ENCODE measurements at places on chromosomes 3 and 15.

DNA sequence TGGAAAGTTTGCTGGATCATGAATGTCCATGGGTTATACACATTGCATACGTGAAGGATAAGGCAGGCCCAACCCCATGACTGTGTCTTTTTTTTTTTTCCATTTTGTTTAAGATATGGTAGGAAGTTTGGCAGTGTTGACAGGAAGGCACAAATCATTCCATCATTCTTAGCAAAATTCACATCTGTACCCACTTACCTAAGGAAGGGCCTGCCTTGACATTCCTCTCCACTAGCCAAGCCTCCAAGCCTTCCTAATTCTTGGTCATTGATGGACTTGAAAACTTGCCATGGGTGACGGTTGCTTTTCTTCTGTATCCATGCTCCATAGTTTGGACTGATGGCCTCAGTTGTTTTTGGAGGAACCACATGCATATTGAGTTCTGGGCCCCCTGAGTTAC lies 54.4 kb downstream of the ARNT2 start:
- DNase-seq: no peak

DNA sequence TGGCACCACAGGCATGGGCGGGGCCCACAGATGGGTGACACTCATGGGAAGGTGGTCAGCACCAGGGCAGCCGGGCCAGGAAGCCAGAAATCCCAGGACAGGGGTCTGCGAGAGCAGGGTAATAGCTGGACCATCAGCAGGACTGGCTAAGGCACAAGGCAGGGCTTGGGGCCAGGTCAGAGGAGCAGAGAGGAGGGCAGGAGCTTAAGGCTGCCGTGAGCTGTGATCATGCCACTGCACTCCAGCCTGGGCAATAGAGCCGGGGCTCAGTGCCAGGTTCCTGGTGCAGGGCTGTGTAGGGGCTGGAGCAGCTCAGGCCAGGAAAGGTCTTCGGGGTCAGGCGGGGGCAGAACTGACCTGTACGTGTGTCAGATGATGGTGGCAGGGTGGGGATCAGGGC lies 64.2 kb upstream of the LINGO1 start:
- DNase-seq: no peak

DNA sequence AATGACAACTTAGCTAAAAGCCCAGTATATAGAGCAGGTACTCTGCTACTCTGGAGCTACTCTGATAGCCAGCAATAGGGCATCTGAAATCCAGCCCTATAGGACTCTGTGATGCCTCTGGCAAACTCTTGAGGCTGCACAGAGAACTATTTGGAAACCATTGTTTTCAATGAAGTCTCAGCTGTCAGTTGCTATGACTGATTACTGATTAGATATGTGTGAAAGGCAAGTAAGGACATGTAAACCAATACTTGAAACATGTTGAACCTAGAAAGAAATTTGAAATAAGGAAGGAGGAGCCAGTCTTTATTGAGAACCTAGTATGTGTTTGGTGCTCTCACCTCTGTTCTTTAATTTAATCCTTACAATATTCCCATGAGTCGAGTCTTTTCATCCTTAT lies 40.2 kb upstream of the CRTC3 start:
- DNase-seq: no peak

- DNase-seq: no peak
These were observed 7.4 kb downstream of the ALDH1A2 start for GRCh38 chr15:58058073-58058472.

DNA sequence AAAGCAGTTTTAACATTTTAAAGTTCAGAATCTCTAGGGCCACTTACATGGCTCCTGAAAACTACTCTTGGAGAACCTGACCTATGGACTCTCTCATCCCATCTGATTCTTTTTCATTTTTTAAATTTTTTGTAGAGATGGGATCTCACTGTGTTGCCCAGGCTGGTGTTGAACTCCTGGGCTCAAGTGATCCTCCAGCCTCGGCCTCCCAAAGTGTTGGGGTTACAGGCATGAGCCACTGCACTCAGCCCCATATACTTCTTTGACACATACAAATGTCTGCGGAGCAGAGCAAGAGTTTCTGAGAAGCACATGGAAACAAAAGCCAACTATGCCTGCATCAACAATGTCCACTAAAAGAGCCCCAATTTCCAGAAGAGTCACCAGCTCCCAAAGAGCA lies 189.8 kb downstream of the FOXP1 start:
- DNase-seq: no peak

DNA sequence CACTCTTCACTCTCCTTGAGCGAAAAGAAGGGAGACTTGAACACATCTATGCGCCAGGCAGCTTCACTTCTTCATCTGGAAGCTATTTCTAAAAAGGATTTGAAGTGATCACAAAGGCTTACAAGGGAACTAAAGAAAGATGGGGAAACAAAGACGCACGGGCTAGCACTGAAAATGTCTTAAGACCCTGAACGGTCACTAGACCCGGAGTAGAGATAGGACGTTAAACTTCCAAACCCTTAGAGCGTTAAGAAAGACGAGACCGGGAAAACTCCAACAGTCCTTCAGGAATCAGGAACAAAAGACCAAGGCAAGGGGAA lies 47.5 kb upstream of the EPHB3 start:
- no peak for DNase-seq

DNA sequence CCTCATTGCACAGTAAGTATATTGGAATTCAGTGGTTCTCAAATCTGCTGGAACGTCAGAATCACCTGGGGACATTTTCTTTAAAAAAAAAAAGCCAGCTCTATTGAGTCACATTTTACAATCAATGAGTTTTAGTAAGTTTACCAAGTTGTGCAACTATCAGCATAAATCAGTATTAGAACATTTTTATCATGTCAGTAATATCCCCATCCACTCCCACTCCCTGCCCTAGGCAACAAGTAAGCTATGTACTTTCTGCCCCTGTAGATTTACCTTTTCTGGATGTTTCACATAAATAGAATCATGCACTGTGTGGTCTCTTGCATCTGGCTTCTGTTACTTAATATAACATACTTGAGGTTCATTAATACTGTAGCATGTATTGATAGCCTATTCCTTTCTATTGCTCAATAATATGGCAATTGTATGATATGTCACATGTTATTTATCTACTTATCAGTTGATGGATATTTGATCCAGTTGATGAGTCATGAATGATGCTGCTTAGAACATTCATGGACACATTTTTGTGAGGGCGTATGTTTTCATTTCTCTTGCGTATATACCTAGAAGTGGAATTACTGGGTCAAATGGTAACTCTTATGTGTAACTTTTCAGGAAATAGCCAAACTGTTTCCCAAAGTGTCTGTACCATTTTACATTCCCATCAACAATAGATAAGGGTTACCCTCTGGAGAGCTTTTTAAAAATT lies 180.5 kb downstream of the THSD4 start:
- DNase-seq: no peak

- DNase-seq: no peak
These were observed 21.4 kb downstream of the TAMM41 start for GRCh38 chr3:11825301-11825700.

DNA sequence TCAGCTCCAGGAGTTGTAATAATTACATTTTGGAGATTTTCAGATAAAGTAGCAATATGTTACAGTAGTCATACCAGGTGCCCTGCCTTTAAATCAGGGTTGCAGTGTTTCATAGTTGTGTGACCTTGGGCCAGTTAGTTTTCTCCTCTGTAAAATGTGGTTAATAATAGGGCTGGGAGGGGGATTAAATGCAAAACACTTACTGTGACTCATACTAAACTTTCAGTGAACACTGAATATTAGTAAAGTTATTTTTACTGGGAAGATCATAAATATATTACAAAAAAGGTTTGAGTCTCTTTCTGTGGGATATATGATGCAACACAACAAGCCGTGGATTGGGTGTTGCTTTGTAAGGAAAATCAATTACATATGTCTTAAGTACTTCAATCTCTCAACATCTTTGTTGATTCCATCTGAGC lies 1.1 kb upstream of the EBLN2 start:
- DNase-seq: no peak

GRCh38 chr15:87416591-87417257 lies 839.8 kb downstream of the NTRK3 start:
- no peak for DNase-seq

GRCh38 chr3:196632046-196632751 lies 7.3 kb upstream of the NRROS start:
- DNase-seq: peak; percentile 71

DNA sequence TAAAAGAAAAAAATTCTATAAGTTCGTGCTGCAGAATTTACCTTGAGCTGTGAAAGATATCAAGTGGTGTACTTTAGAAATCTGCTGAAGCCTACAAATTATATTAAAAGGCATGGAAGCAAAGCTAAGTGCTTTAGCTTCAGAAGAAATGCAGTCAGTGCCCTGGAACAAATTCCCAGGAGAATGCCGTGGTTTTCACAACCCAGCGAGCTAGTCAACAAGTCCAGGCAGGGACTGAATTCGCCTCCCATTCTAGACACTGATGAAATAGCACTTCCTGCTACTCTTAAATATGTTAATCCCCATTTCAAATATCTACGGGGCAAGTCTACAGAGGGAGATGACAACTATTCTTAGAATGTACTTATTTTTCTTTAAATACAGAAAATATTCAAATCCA lies 326.4 kb upstream of the IGF1R start:
- DNase-seq: no peak

- no peak for DNase-seq
These were observed 34.5 kb downstream of the RAB27A start for GRCh38 chr15:55254916-55255679.

- DNase-seq: no peak
These were observed 14.1 kb downstream of the CTSH start for GRCh38 chr15:78930577-78931388.

DNA sequence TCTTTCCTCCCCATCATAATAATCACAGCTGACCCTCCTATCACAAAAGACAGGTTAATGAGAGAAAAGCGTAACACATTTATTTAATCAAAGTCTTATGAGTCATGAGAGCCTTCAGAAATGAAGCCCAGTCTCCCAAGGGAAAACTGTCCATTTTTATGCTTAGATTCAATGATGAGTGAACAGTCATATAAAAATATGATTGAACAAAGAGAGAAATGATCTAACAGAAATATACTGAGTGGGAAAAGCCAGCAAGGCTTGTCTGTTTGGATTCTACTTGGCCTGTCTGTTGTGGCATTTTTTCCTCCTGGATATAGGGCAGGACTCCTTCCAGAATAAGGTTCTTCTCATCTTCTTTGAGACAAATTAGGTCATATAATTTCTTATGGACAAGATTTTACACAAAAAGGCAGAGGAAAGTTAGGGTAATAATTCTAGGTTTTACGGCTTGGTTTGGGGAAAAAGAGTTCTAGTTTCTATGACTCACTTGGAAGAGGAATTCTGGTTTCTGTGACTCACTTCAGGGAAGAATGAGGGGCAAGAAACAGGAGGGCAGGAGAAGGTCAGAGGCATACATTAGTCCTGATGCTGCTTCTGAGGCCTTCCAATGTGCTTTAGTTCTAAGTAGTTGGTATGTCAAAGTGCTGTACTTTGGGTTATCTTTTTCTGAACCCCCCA lies 534.2 kb downstream of the ZIC1 start:
- DNase-seq: no peak

DNA sequence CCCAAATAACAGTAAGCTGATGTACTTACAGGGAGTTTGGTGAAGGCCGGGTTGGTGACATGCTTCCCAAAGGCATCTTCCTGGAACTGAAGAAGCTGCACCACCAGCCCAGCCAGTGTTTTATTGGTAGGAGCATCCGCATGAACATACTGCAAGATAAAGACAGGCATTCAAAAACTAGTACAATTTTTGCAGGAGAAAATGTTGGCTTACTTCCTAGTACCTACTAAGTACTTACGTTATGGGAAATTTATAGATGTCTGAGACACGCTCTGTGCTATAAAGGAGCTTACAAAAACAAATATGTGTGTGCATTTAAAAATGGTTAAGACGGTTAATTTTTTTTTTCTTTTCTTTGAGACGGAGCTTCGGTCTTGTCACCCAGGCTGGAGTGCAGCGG lies 8.9 kb downstream of the SMARCC1 start:
- DNase-seq: no peak

GRCh38 chr3:23767546-23767945 lies 38.2 kb upstream of the UBE2E1 start:
- DNase-seq: no peak

- DNase-seq: no peak
These were observed 8.9 kb downstream of the DNAJC19 start for GRCh38 chr3:180980611-180981010.

DNA sequence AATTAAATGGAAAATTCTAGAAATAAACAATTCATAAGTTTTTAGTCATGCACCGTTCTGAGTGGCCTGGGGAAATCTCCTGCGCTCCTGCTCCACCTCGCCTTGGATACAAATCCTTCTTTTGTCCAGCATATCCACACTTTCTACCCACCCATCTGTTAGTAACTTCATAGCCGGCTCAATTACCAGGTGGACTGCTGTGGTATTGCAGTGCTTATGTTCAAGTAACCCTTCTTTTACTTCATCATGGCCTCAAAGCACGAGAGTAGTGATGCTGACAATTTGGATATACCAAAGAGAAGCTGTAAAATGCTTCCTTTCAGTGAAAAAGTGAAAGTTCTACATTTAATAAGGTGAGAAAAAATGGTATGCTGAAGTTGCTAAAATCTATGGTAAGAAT lies 142.3 kb upstream of the CHL1 start:
- no peak for DNase-seq
